Hepatocyte (in vitro differentiated cells): ENCODE measurements at places on chromosomes 13 and 19. TPM values are rescaled to one million over a fixed set of nuclear protein-coding genes. Genes with fewer than 3 reads are reported as not detected.

- no peaks in the 10 kb centered on the region for H3K4me1 ChIP-seq
- no peaks in the 10 kb centered on the region for H3K27me3 ChIP-seq
- no peaks in the 10 kb centered on the region for H3K36me3 ChIP-seq
These were observed 2743.3 kb upstream of the PCDH20 start for GRCh38 chr13:64158908-64159307.

GRCh38 chr19:13539332-13539731 lies 33.1 kb upstream of the CACNA1A start:
- H3K4me1 ChIP-seq: no peaks in the 10 kb centered on the region
- no peak overlapping the region for H3K27ac ChIP-seq
- no peaks in the 10 kb centered on the region for H3K36me3 ChIP-seq
- DNase-seq: no peak

GRCh38 chr13:112838038-112838841 lies 130.8 kb upstream of the MCF2L start:
- no peaks in the 10 kb centered on the region for H3K4me1 ChIP-seq
- DNase-seq: no peak
- no peaks in the 10 kb centered on the region for H3K36me3 ChIP-seq
- no peak overlapping the region for H3K27ac ChIP-seq
- no peak overlapping the region for H3K4me3 ChIP-seq
- no peaks in the 10 kb centered on the region for H3K27me3 ChIP-seq

The PRSS57 gene
- 0.16 and 2.4 TPM in 2 replicates for total RNA-seq

DNA sequence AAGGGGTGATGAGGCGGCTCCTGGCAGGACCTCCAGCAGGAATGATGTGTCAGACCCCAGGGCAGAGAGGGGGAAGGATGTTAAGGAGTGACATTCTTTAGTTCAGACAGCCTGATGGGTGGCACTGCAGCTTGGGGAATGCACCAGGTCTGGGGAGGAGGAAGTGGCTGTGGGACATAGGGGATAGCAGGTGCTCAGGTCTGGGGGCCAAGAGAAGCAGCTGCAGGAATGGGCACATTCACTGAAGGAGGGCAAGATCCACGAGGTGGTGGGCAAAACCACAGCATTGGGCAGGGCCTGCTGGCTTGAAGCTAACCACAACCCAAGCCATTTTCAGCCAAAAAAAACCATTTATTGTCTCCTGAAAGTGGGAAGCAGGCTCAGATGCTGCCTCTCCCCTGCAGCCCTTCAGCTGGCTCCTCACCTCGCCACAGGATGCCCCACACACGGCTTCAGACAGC lies 26.5 kb downstream of the COMP start:
- DNase-seq: no peak
- H3K27me3 ChIP-seq: no peaks in the 10 kb centered on the region
- no peaks in the 10 kb centered on the region for H3K36me3 ChIP-seq
- H3K27ac ChIP-seq: no peak overlapping the region
- H3K4me1 ChIP-seq: peaks cover 23% of the 10 kb centered on the region

The B3GNT8 gene
- total RNA-seq: 5.3 and 9.2 TPM in 2 replicates

The KLK1 gene
- total RNA-seq: 2.7 and 3.9 TPM in 2 replicates

DNA sequence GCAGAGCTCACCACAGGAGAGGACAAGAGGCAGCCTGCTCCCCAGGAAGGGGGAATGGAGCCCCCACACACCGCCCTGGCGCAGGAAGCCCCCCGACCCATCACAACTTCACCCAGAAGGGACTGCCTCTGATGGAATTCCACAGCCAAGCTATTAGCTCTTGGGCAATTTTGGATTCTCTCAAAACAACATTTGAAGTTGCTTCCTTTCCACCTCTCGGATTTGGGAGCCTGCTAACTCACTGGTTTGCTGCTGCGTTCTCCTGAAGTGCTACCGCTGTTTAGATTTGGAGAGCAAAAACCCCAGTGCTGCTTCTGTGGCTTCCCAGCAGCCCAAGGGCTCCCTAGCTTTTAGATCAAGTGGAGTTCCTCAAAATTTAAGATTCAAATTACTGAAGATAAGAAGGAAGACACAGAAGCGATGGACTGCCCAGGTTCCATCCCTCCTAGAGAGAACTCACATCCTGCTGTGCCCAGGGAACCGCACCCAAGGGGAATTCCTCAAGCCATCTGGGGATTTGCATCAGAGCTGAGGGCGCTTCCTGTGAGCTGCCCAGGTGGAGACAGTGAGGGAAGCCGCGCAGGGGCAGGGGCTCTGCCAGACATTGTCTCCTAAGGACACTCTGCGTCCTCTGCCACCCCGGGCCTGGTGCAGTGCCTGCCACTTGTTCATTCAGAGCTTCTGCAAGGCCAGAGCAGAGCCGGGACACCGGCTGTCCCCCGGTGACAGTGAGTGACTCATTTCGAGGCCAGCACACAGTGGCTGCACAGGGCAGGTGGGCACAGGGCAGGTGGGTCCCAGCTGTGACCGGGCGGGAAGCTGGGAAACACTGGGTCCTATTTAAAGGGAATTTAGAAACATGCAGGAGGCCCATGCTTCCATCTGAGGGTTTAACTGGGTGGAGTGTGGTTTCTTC lies 45.5 kb downstream of the COL4A1 start:
- DNase-seq: no peak
- H3K4me1 ChIP-seq: peaks cover 23% of the 10 kb centered on the region
- no peaks in the 10 kb centered on the region for H3K36me3 ChIP-seq
- no peak overlapping the region for H3K27ac ChIP-seq
- no peak overlapping the region for H3K4me3 ChIP-seq

GRCh38 chr13:86907156-86907555 lies 764.0 kb upstream of the SLITRK5 start:
- no peak for DNase-seq
- no peaks in the 10 kb centered on the region for H3K36me3 ChIP-seq
- H3K27ac ChIP-seq: no peak overlapping the region
- H3K4me3 ChIP-seq: no peak overlapping the region
- H3K4me1 ChIP-seq: no peaks in the 10 kb centered on the region

DNA sequence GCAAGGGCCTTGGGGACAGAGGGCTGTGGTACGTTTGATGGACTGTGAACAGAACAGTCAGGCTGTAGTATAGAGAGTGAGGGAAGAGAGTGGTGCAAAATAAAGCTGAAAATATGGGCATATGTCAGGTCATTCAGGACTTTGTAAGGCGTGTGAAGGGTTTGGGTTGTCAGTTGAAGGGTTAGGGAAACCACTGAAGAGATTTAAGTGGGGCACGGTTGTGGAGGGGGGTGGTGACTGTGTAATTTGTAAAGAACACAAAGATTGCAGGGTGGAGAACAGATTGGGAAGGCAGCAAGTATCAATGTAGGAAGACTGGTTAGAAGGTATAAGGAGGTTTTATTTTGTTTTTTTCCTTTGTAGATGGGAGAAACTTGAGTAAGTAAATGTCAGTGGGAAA lies 349.8 kb downstream of the DLEU7 start:
- H3K27me3 ChIP-seq: no peaks in the 10 kb centered on the region
- H3K4me3 ChIP-seq: no peak overlapping the region
- H3K36me3 ChIP-seq: no peaks in the 10 kb centered on the region
- H3K27ac ChIP-seq: no peak overlapping the region
- no peaks in the 10 kb centered on the region for H3K4me1 ChIP-seq

DNA sequence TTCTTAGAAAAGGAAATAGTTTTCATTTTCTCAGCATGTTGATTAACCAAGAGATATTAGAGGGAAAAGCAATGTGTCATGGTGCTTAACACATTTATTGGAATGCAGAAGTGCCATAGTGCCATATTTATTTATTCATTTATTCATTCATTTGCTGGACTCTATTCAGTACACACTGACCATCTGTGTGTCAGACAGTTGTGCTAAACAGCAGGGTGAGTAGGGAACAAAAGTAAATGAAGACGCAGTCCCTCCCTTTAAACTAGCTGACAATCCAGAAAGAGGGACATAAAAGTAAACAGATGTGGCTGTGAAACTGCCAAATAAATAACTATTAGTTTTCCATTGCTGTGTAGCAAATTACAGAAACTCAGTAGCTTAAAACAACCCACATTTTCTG lies 323.7 kb downstream of the MTUS2 start:
- no peaks in the 10 kb centered on the region for H3K4me1 ChIP-seq
- no peaks in the 10 kb centered on the region for H3K27me3 ChIP-seq
- H3K4me3 ChIP-seq: no peak overlapping the region
- H3K27ac ChIP-seq: no peak overlapping the region
- DNase-seq: no peak

The DIS3 gene
- total RNA-seq: 36.6 and 37.0 TPM in 2 replicates

DNA sequence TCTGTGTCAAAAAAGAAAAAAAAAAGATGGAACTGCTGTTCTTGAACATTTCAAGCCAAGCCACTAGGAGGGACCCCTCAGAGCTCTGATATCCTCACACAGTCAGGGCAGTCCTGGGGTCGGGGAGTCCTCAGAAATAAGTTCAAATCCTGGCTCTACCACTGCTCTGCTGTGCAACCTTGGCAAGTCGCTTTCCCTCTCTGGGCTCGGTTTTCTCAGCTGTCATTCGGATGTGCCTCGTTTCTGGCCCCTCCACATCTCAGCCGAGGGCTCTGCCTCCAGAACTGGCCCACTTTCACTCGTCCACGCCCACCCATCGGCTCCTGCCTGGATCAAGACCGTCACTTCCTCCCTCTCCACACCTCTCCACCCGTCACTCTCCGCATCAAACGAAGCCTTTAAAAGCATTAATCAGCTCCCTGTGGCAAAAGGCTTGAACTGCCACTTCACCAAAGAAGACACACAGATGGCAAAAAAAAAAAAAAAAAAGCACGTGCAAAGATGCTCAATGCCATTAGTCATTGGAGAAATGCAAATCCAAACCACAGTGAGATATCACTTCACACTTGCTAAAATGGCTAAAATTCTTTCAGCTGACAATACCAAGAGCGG lies 7.4 kb upstream of the ZNRF4 start:
- no peaks in the 10 kb centered on the region for H3K27me3 ChIP-seq
- no peaks in the 10 kb centered on the region for H3K36me3 ChIP-seq
- no peak for DNase-seq
- no peak overlapping the region for H3K27ac ChIP-seq

- H3K4me1 ChIP-seq: peaks cover 42% of the 10 kb centered on the region
- no peaks in the 10 kb centered on the region for H3K36me3 ChIP-seq
- no peaks in the 10 kb centered on the region for H3K27me3 ChIP-seq
- no peak overlapping the region for H3K4me3 ChIP-seq
- no peak for DNase-seq
These were observed 7.1 kb downstream of the ARID3A start for GRCh38 chr19:932648-933552.

- no peaks in the 10 kb centered on the region for H3K4me1 ChIP-seq
- H3K36me3 ChIP-seq: no peaks in the 10 kb centered on the region
- H3K4me3 ChIP-seq: no peak overlapping the region
- H3K27ac ChIP-seq: no peak overlapping the region
- no peak for DNase-seq
- no peaks in the 10 kb centered on the region for H3K27me3 ChIP-seq
These were observed 2190.3 kb upstream of the PCDH20 start for GRCh38 chr13:63605962-63606361.

- no peaks in the 10 kb centered on the region for H3K36me3 ChIP-seq
- H3K4me1 ChIP-seq: peaks cover 10% of the 10 kb centered on the region
- peak; percentile 15 for DNase-seq
- H3K27me3 ChIP-seq: no peaks in the 10 kb centered on the region
These were observed 49.3 kb downstream of the UFM1 start for GRCh38 chr13:38398711-38399493.

The SIGLEC11 gene
- total RNA-seq: 15.8 and 21.2 TPM in 2 replicates

The TTC9B gene
- total RNA-seq: not detected in 2 replicates

The OR7A5 gene
- total RNA-seq: not detected in 2 replicates

DNA sequence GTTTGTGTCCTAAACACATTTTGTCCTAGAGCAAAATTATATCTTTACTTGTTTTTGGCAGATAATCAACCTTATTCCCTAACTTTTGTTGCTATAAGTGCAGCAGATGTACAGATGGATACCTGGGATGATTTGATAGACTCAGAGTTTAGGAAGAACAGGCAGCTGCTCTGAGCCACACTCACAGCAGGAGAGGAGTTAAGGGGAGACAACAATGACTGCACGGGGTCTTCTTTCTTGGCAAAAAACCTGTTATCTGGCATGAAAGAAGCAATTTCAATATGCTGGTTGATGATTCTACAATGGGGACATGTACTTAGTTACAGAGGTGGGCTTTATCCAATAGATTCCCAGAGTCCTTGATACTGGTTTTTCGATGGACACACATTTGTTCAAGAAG lies 258.9 kb upstream of the PCDH9 start:
- H3K4me3 ChIP-seq: no peak overlapping the region
- H3K27me3 ChIP-seq: no peaks in the 10 kb centered on the region
- no peak for DNase-seq
- no peaks in the 10 kb centered on the region for H3K36me3 ChIP-seq

DNA sequence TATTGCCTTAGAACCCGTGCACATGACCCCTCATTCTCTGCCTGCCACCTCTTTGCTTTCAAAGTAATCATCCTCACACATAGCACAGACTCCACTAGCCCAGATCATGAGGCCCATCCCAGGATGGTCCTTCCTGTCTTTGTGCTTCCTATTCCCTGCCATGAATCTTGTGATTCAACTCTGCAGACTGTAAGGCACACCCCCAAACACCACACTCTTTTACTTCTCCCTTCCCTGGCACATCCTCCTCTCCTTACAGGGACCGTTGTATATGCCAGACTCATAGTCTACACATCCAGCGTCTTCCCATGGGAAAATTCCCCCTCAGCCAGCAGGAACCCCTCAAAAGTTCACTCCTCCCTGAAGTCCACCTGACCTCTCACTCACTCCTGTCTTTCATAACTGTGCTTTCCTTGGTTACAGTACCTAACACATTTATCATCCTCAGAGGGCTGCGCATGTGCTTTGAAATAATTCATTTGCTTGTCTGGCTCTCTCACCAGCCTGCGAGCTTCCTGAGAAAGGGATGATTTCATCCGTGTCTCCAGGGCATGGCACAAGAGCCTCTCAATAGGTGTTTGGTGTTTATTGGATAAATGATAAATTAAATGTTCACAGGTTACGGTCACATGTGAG lies 26.8 kb upstream of the LRCH1 start:
- no peak overlapping the region for H3K4me3 ChIP-seq
- no peaks in the 10 kb centered on the region for H3K27me3 ChIP-seq
- no peak overlapping the region for H3K27ac ChIP-seq
- H3K36me3 ChIP-seq: no peaks in the 10 kb centered on the region
- no peaks in the 10 kb centered on the region for H3K4me1 ChIP-seq

DNA sequence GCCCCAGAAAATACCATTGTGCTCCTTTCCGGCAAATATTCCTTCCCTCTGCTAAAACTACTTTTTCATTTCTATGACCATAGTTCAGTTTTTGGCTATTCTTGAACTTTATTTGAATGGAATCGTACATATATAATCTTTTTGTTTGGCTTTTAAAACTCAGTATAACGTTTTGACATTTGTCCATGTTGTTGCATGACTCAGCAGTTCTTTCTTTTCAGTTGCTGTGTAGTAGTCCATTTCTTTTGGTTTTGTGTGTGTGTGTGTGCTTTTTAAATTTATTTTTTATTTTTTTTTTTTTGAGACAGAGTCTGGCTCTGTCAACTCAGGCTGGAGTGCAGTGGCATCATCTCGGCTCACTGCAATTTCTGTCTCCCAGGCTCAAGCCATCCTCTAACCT lies 35.0 kb downstream of the ITM2B start:
- H3K4me1 ChIP-seq: no peaks in the 10 kb centered on the region
- H3K27ac ChIP-seq: no peak overlapping the region
- DNase-seq: no peak
- no peak overlapping the region for H3K4me3 ChIP-seq
